AG10803 (cell line): ENCODE measurements at places on chromosomes 16 and 17.

- no peak for DNase-seq
Observed at GRCh38 chr17:49998836-49999511, 4.0 kb upstream of the DLX3 start.

GRCh38 chr16:30414159-30414558, 6.8 kb downstream of the ZNF771 start:
- no peak for DNase-seq

- DNase-seq = no peak
Observed at GRCh38 chr17:54950116-54950515, 18.3 kb downstream of the COX11 start.

DNA sequence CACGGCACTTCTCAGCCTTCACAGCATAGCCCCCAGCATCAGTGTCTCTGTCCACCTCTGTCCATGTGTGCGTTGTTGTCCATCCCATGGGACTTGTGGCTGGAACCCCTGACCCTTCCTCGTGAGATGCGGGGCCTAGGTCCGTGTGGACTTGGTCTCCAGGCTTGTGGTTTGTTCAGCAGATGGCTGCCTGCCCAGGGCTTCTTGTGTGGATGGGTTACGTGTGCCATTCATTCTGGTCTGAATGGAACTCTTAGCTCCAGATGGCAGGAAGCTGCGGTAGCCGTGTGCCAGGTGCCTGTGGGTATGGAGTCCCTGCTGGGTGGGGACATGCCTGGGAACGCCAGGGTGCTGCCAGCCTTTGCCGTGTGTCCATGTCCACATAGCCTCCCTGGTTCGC, 31.7 kb upstream of the NUDT16L1 start:
- DNase-seq = peak; percentile 11

DNA sequence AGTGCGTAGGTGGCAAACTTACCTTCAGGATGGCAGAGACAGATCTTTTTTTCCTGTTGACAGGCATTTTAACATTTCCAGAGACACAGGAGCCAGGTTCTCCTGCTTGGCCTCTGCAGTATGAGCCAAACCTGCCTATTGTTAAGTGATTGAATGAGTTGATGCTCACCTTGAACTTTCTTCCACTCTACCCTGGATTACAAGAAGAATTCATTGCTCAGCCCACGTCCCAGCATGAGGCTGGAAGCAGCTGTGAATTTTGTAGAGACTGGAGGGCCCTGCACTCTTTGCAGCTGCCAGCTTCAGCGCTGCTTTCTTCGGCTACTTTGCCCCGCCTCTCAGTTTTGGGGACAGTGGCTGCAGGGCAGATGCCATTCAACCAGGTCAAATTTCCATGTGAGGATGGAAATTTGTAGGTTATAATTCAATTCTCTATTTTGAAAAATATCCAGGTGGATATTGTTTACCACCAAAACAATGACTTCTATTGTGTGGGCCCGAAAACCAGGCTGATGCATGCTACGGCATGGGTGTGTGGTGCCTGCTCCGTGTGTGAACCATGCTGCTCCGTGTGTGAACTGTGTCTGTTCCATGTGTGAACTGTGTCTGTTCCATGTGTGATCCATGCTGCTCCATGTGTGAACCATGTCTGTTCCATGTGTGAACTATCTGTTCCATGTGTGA, 75.2 kb upstream of the METTL9 start:
- DNase-seq = no peak

DNA sequence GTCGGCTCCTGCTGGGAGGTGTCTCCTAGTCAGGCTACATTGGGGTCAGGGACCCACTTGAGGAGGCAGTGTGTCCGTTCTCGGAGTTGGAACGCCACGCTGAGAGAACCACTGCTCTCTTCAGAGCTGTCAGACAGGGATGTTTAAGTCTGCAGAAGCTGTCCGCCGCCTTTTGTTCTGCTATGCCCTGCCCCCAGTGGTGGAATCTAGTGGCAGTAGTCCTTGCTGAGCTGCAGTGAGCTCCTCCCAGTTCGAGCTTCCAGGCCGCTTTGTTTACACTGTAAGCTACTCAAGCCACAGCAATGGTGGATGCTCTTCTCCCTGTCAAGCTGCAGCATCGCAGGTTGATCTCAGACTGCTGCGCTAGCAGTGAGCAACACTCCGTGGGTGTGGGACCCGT, 36.0 kb downstream of the ITFG1 start:
- no peak for DNase-seq

- peak; percentile 4 for DNase-seq
Observed at GRCh38 chr16:49592546-49593423, 219.2 kb downstream of the C16orf78 start.

DNA sequence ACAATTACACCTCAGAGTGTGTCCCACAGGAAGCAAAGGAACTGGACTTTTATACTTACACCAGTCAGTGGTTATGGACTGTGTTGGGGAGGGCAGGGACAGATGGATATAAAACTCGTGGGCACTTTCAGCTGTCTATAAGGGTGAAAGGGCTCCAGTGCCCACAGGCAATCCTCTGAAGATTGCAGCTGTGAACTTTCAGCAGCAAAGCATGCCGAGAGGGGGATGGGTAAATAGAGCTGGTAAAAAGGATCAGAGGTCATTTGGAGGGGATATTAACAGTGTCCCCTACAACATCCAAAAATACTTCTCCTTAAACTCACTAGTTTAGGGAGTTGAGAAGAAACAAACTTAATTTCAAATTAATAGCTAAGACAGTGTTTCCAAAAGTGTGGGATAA, 13.3 kb upstream of the RFWD3 start:
- DNase-seq = no peak

DNA sequence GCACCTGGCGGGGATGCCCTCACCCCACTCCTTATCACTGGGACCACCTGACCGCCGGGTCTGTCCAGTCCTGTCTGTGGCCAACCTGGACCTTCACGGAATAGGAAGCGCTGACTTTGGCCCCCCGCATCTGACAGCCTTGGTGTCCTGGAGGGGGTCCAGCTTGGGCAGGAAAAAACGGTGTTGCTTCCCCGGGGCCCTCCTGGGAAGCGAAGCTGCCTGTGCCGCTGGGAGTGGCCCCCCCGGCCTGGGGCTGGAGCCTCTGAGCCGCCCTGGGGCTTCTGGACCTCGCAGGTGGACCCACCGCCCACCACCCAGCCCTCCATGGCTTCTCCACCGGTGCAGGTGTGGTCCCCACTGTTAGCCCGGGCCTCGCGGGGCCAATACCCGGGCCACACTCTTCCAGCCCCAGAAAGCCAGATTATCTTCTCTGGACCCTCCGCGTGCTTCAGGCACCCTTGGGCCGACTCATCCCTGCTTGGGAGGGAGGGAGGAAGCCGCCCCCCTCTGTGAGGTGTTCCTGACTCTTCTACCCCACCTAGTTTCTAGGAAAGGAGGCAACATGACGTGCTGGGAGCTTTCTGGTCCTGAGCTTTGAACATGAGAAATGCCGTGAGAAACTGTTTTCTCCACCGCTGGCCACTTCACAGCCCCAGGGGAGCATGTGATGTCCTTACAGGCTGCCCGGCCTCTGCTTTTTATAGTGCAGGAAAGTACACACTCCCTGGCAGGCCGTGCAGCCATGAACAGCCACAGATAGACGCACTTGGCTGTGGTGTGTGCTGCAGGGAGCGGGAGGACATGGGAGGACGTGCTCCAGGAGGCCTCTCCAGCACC, 1.1 kb downstream of the C1QTNF1 start:
- no peak for DNase-seq
